ENCODE measurements at places on chromosomes 13 and 19.

- ATAC-seq = no peak
These were observed 30.0 kb downstream of the CCNE1 start for GRCh38 chr19:29841559-29842367.

DNA sequence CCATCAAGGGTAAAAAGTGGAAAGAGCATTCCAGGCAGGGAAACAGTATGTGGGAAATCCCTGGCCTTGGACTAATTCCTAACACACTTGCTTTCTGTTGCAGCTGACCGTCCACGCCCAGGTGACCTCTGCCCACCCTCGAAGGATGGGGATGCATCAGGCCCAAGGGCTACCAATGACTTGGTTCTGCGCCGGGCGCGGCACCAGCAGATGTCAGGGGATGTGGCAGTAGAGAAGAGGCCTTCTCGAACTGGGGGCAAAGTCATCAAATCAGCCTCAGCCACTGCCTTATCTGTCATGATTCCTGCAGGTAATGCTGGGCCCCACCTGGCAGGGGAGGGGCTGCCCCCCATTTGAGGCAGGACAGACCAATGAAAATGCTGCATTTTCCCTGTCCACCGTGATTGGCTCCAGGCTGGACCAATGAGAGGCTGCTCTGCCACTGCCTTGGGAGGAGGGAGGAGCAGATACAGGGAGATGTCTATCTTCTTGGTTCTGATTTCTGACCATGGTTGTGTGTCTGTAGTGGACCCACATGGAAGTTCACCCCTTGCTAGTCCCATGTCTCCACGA lies 12.6 kb downstream of the DNASE2 start:
- no peak for ATAC-seq

- peak; percentile 66 for ATAC-seq
These were observed 3.5 kb downstream of the ANGPTL4 start for GRCh38 chr19:8367327-8368001.

DNA sequence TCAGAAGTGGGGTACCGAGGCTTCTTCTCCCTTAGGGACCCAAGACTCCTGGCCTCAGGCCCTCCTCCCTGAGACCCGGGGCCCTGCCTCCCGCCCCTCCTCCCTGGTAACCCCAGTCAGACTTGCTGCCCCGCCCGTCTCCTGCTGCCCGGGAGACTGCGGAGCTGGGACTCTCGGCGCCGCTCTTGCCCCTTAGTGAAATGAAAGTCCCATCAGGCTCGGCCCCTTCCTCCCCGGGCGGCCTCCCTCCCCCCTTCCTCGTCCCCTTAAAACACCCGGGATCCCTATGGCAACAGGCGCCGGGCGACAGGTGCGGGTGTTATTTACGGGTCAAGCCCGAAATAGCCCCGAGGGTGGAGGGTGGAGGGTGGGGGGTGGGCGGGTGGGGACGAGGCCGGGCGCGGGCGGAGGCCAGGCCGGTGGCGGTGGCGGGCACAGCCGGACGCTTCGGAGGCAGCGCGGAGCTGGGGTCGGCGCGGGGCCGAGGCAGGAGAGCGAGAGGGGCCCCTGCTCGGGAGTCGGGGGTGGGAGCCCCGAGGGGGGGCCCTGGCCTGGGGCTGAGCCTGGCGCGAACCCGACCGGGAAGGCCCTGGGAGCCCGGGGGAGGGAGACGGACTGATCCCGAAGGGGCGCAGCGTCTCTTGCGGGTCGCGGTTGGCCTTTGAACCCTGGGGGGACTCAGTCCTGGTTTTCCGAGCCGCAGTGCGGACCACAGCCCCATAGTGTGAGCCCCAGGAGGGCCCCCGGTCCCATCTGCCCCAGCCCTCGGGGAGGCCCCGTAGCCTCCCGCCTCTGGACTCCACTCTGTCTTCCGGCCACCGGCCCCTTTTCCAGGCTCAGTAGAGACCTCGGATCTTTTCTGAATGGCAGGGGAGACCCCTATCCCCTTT lies at the start of gene CACNG6:
Gene CACNG6, plus strand, starts transcription at position 414 of the 890 bp plus-strand sequence. CDS start 1,241 bp downstream, outside the sequence.
- ATAC-seq = peak; percentile 89

- ATAC-seq = no peak
These were observed 1.4 kb upstream of the GIPC1 start for GRCh38 chr19:14497228-14497921.

Measured in motor neuron (in vitro differentiated cells).